ENCODE measurements at places on chromosomes 5 and 9. TPM values are rescaled to one million over a fixed set of nuclear protein-coding genes. Genes with fewer than 3 reads are reported as not detected.

The PCDHA1 gene
- total RNA-seq: not detected

DNA sequence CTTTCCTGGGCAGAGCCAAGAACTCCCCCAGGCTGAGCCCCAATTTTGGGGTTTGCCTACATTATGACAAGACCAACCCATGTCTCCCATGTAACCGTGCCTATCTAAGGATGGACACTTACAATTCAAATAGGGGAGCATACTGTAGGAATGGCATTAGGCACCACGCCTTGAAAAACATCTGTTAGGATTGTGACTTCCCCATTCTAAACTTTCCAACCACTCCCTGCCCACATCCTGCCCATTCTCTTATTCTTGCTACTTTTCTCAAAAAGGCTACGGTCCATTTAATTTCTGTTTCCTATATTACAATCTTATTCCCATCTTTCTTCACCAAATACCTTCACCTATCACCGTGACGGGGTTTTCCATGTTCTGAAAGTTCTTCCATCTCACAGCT lies 99.2 kb downstream of the LPAR1 start:
- no peak overlapping the region for H3K4me3 ChIP-seq
- DNase-seq: no peak
- H3K27ac ChIP-seq: no peak overlapping the region
- H3K27me3 ChIP-seq: no peaks in the 10 kb centered on the region
- no peaks in the 10 kb centered on the region for H3K4me1 ChIP-seq
- no peaks in the 10 kb centered on the region for H3K36me3 ChIP-seq

- no peak overlapping the region for H3K4me3 ChIP-seq
- no peak overlapping the region for H3K27ac ChIP-seq
- DNase-seq: no peak
- H3K27me3 ChIP-seq: no peaks in the 10 kb centered on the region
- H3K4me1 ChIP-seq: no peaks in the 10 kb centered on the region
Measured at GRCh38 chr5:59760785-59761348, 132.7 kb downstream of the PDE4D start.

DNA sequence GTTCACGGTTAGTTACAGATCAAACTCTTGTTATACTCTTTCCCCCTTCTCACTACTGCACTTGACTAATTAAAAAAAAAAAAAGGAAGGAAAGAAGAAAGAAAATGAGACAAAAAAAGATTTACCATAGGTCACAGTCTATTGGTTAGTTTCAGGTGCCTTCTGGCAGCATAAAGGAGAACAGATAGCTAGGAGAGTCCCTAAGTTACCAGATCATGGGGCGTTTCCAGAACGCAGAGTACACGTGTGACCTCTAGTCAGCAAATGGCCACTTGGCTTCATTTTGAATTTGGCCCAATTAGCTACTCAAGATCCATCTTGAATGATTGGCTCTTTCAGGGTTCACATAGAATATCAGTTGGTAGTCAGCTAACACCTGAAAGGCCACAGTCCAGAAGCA lies 20.3 kb upstream of the TMEM171 start:
- no peaks in the 10 kb centered on the region for H3K36me3 ChIP-seq
- H3K27me3 ChIP-seq: peaks cover 4% of the 10 kb centered on the region
- no peaks in the 10 kb centered on the region for H3K4me1 ChIP-seq
- H3K4me3 ChIP-seq: no peak overlapping the region
- no peak overlapping the region for H3K27ac ChIP-seq
- DNase-seq: no peak
